ENCODE measurements at places on chromosomes 4 and X.

DNA sequence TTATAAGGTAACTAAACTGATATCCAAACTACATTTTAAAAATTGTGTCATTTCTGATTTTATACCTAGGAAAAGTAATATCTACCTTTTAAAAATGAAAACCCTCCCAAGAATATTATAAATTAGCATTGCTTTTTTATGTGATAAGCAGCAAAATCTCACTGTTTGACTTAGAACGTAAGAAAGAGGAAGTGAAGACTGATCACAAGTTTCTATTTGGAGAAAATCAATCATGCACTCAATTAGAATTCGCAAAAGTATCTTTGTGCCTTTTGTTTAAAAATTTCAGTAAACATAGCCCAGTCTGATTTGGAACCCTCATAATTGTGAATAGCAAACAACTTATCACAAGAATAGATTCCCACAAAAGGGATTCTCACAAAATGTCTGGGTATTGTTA, 142.7 kb downstream of the TENM3 start:
- no peak for DNase-seq

GRCh38 chr4:7354927-7355326, 79.8 kb downstream of the PSAPL1 start:
- DNase-seq, result no peak

DNA sequence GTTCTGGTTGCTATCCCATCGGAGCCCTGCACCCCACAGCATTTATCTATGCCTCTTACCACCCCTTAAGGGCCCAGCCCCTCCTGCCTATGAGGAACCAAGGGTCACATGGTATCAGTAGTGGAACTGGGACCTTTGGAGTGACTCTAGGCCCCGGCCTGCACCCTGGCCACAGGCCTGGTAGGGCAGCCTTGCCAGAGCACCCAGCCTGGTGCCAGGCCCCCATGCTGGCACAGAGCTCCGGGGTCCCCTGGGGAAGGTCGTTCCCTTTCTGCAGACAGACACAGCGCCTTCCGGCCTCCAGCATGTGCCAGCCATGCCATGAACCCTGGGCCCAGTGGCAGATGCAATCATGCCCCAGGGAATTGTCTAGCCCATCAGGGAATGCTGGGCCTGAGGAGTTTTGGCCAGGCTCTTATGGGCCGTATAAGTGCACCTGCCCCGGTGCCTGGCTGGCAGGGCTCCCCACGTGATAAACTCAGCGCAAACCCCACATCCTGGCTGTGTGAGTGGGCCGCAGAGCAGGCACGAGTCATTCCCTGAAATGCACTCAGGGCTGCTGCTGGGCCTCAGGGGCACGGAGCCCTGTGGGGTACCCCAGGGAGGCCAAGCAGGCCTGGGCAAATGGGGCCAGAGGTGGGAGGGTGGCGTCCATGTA, 19.8 kb upstream of the ADD1 start:
- no peak for DNase-seq

GRCh38 chr4:89837993-89838390, 1.0 kb upstream of the SNCA start:
- DNase-seq, result peak; percentile 22

GRCh38 chr4:22688236-22688635, 4.5 kb upstream of the GBA3 start:
- DNase-seq, result no peak

- no peak for DNase-seq
Observed at GRCh38 chr4:79150820-79151416, 174.9 kb downstream of the NAA11 start.

DNA sequence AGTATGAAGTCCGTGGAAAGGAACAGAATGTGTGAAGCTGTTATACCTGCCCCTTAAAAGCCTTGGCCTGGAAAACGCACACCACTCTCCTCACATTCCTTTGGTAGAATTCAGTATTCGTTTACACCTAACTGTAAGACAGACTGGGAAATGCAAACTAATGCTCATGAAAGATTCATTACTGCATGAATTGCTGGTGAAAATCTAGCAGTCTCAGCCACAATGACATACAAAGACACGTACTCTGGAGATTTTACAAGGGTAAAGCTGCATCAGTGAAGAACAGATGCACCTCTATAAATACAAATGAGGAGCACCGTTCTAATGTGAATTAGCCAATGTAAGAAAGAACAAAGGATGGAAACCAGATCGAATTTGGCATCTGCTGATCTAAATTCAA, 2051.3 kb downstream of the PCDH7 start:
- DNase-seq, result no peak

DNA sequence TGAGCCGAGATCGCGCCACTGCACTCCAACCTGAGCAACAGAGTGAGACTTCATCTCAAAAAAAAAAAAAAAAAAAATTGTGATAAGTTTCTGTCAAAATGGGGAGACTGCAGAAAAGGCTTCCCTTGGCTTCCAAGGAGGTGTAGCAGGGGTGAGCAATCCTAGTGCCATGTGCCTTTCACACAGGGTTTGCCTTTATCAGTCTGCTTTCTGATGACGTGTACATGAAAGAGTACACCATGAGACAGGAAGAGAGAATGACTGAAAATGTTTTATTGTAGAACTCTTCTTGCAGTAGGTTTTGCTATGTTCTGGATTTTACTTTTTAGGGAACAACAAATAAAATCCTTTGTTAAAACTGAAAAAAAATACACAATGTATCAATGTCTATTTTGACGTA, 23.4 kb upstream of the ZFP42 start:
- no peak for DNase-seq

DNA sequence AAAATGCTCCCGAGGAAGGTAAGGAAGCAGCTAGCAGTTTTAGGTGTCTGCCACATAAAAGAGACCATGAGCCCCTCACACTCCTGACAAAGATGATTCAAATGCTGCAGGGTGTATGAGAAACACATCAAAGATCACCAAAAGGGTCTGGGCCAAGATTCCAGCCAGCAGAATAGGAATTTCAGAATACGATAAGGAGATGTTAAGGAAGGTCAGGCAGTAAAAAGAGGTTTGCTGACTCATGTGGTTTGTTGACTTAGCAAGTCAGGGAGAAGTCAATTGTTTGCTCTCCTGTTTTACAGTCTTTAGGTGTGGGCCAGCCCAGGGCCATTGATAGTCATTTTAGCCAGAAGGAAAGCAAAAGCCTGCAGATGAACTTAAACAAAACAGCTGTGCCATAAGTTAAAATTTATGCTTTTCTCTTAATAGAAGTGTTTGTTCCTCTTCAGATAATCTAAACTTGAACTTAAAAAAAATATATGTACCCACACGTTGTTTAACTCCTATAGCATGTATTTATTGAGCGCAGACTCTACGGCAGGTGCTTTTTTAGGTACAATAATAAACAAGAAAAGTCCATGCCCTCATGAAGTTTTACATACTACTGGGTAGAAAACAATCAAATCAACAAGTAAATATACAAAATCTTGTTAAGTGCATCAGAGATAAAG, 115.6 kb downstream of the CAMK2D start:
- peak; percentile 31 for DNase-seq

DNA sequence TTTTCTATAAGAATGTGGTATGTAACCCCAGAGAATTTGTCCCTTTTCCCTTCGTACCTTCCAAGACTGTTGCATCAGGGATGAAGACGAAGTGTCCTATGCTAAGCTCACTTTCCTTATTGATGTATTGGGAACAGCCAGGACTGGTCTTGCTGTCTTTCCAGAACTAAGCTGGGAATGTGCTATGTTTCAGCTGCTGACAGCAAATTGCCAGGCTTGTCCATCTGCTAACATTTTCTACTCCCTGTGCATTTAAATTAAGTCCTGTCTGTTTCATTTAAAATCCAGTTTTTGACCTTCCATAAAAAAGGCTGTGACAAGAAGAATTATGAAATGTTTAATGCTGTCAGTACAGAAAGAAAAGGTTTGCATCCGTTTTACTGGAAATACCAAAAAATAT, 87.9 kb downstream of the ATP10D start:
- DNase-seq, result no peak

DNA sequence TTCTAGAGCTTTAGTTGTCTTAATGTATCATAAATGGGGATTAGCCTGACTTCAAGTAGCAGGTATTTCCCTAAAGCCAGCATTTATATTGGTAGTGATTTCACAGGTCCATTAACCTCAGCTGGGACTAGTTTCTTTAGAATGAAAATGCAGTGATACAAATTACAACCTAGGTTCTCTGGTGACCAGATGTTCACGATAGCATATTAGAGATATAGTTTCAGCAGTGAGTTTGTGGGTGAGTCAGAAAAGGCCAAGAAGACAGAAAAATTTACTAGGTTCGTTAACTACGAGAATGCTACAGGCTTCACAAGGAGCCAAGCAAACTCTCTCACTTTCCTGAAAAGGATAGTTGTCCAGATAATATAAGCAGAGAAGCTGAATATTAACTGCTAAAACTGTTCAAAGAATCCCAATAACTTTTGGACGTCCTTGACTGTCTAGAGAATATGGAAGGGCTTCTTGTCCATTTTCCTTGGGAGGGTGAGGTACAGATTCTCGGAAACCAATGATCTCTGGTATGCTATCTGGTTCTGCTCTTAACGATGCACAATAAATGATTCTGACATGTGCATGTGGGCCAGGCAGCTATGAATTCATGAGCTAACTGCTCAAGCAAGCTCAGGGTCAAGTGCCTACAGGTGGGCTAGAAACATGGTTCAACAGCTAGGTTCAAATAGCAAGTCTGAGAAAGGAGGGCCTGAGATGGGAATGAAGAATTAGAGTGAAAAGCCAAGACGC, 6.0 kb upstream of the SPCS3 start:
- no peak for DNase-seq

DNA sequence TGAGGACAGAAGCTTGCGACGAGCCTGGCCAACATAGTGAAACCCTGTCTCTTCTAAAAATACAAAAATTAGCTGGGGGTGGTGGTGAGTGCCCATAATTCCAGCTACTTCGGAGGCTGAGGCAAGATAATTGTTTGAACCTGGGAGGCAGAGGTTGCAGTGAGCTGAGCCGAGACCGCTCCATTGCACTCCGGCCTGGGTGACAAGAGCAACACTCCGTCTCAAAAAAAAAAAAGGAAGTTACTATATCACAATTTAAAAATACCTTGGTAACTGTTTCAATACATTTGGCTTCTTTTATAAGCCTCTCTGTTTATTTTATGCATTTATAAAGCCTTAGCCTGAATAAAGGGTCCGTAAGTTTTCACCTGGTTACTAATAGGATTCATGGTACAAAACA, 46.6 kb upstream of the CHRNA9 start:
- no peak for DNase-seq

DNA sequence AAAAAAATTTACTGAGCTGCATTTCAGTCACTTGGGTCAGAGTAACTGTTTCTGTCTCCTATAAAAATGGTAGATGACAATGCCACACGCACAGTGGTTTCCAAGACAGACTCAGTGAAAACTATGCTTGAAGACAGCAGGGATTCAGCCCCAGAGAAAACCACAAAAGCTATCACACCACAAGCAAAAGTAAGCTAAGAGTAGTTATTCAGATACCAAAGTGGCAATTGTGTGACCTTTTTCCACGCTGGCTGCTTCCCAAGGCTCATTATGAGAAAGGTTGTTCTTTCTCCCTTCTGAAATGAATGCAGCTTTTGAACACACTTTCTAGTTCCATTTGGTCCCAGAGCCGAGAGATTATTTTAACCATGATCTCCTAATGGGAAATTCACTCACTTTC, 46.4 kb upstream of the GPM6B start:
- no peak for DNase-seq

DNA sequence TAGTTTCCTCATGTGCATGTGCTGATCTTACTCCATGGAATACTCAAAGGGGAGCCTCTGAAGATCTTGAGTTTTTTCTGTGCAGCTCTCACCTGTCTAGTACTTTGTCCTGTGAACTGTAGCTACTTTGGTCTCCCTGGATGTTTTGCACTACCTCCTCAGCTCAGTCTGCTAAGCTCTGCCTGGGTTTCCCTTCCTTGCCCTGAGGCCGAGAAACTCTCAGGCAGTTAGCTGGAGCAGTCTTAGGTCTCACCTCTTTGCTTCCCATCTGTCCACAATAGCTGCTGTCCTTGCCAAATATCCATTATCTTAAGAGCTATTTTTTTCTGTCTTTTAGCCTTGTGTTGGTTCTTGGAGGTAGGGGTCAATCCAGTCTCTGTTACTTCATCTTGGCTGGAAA, 11.6 kb downstream of the THAP6 start:
- DNase-seq, result no peak

DNA sequence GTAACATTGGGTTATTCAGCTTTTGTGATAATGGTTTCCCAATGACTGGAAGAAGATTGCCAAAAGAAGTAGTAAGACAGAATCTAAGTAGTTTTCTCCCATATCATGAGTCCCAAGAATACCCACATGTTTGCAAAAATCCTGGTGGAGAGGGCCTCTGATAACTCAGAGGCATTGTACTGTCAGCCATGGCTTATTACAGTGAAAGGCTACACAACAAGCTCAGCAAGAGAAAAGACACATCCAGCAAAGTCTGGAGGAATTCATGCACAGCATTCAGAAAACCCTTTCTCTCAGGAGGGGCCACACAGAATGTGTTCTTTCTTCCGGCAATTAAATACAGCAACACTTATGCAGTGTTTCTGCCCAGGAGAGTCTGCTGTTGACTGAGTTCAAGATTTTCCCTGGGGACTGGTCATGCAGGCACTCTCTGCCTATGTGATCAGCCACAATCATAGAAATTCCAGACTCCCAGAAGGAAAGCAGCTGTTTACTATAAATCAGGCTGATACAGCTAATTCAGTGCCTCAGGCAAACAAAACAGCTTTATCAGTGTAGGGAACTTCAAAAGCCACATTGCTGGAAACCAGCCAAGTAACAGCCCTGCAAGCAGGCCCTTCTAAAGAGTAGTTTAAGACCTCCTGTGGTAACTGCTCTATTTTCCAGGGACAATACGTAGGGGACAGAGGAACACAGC, 937.1 kb downstream of the CCSER1 start:
- no peak for DNase-seq

- DNase-seq, result no peak
Observed at GRCh38 chr4:39036172-39036571, 4.0 kb upstream of the TMEM156 start.

GRCh38 chr4:167787231-167787630, 305.1 kb upstream of the ANXA10 start:
- DNase-seq, result no peak

- no peak for DNase-seq
Observed at GRCh38 chr4:155535802-155536454, 130.7 kb upstream of the GUCY1A1 start.

GRCh38 chrX:123193101-123193500, 9.0 kb downstream of the GRIA3 start:
- DNase-seq, result no peak

DNA sequence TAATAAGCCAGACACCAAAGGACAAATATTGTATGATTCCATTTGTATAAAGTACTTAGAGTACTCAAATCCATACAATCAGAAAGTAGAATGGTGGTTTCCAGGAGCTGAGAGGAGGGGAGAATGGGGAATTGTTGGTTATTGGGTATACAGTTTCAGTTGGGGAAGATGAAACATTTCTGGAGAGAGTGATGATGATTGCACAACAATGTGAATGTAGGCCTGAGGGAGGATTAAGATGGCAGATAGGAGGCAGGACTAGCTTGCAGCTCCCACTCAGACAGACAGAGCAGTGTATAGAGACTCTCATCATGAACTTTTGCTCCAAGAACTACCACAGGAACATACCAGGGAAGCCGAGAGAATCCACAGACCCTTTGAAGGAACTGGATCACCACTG, 75.7 kb upstream of the PAK3 start:
- no peak for DNase-seq

- no peak for DNase-seq
Observed at GRCh38 chr4:186074189-186074588, 5.2 kb downstream of the TLR3 start.

GRCh38 chr4:1043651-1044468, 32.4 kb downstream of the FGFRL1 start:
- DNase-seq, result peak; percentile 95

Measured in HCEC 1CT (cell line).